CD4-positive, CD25-positive, alpha-beta regulatory T cell (primary cell): ENCODE measurements at places on chromosomes 6 and 20. TPM values are rescaled to one million over a fixed set of nuclear protein-coding genes. Genes with fewer than 3 reads are reported as not detected.

GRCh38 chr6:24079076-24079475 is 46.9 kb upstream of the NRSN1 start:
- no peak for DNase-seq

DNA sequence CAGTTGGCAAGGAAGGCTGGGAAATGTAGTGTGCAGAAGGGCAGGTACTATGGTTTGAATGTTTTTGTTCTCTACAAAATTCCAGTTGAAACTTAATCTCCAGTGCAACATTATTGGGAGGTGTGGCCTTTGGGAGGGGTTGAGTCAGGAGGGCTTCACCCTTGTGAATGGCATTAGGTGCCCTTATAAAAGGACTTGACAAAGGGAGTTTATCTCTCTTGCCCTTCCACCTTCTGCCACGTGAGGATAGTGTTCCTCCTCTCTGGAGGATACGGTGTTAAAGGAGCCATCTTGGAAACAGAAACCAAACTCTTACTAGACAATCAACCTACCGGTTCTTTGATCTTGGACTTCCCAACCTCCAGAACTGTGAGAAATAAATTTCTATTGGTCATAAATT is 82.2 kb upstream of the LRFN2 start:
- DNase-seq = no peak

DNA sequence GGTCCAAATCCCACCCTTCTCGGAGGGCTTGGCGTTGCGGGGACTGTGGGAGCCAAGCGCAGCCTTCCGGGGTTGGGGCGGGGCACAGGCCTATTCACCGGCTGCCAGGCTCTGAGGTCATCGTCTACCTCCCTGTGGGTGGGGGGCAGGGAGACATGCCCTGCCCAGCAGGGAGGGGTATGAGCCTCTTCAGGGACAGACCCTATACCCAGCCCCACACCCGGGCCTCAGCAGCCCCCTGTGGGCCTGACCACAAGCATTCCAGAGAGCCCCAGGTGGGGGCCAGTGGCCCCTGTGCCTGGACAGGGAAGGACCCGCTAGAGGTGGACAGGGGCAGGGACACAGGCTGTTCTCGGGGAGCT is 11.6 kb downstream of the LAMA5 start:
- no peak for DNase-seq

- DNase-seq = no peak
Measured at GRCh38 chr20:31956556-31957526, 5.0 kb upstream of the PDRG1 start.

GRCh38 chr20:17910828-17911294 is 57.7 kb downstream of the SNX5 start:
- DNase-seq = no peak

- no peak for DNase-seq
Measured at GRCh38 chr6:141482796-141483597, 649.7 kb upstream of the GJE1 start.

ACOT8 gene
- 23.9 TPM for total RNA-seq

DNA sequence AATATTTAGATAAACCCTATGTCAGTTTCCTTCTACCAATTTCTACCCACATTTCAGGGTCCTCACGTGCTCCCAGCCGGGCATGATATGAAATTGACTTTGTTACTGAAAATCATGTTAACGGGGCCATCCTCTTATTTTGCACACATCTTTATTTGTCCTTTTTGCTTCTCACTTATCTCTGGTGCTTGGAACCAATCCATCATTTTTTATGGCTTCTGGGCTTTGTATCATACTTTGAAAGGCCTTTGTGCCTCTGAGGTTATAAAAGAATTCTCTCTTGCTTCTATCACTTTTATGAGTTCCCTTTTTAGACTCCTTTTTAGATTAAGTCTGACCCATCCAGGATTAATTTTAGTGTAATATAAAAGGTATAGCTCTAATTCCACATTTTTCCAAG is 117.1 kb upstream of the PRND start:
- DNase-seq = no peak

- DNase-seq = no peak
Measured at GRCh38 chr6:12039540-12040459, 27.7 kb downstream of the HIVEP1 start.

DNA sequence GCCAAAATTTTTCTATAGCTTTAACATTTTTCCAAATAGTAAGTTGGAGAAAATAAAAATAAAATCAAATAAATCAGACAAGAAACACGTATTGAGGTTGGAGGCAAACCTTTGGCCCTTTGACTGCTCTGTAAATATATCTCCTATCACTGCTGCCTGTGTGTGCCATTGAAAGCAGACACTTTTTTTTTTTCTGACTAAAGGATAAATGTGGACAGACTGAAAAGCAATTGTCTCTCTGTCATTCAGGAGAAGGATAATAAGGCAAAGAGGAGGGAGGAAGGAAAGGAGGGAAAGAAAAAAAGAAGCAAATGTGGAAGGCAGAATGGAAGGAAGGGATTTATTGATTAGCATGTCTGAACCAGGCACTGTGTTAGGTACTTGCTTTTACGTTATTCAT is 85.2 kb upstream of the SULF2 start:
- no peak for DNase-seq

ZNF311 gene
- total RNA-seq = not detected

DNA sequence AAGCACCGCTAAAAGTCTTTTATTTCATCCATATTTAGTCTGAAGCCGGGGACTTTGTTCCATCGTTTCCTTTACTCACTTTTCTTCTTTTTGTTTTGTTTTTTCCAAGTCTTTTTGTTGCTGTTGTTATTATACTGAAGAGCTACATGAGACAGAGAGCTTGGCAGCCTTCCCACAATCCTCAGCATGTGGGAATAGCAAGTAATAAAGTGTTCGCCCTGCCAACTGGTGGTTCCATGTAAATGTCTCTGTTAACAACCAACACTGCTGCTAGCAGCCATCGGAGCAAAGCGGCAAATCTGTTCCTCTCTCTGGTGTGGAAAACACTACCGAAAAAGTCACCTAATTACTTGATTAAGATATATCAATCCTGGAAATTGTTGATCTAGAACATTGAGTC is 437.8 kb upstream of the ID4 start:
- DNase-seq = no peak

PERP gene
- 2.3 TPM for total RNA-seq

DNA sequence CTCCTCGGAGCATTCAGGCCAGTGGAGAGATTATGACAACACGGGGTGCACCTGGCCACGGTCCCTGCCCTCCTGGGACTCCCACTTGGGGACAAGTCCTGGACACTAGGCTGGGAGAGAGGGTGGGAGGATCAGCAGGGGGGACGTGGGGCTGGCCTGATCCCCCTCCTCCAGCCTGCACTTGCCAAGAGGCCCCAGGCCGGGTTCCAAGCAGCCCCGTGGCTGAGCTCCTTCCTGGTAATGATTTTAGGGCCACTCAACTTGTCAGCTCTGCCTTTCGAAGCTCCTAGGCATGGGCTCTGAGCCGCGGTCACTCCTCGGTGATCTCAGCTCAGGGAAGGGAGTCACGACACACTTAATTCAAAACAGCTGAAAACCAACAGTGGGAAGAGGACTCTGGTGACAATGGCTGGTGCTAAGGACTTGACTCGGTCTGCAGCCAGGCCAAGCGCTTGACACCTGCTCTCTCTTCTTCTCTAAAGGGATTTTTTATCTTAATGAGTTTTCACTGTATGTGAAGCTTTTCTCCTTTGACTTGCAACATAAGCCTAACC is 161.7 kb downstream of the BMP7 start:
- DNase-seq = no peak

GRCh38 chr6:44058617-44059358 is 68.5 kb downstream of the MRPL14 start:
- DNase-seq = no peak

GRCh38 chr20:58982406-58983114 is 1.5 kb downstream of the NELFCD start:
- DNase-seq = peak; percentile 47

GRCh38 chr20:44792796-44793195 is 17.6 kb downstream of the RIMS4 start:
- DNase-seq = no peak

DNA sequence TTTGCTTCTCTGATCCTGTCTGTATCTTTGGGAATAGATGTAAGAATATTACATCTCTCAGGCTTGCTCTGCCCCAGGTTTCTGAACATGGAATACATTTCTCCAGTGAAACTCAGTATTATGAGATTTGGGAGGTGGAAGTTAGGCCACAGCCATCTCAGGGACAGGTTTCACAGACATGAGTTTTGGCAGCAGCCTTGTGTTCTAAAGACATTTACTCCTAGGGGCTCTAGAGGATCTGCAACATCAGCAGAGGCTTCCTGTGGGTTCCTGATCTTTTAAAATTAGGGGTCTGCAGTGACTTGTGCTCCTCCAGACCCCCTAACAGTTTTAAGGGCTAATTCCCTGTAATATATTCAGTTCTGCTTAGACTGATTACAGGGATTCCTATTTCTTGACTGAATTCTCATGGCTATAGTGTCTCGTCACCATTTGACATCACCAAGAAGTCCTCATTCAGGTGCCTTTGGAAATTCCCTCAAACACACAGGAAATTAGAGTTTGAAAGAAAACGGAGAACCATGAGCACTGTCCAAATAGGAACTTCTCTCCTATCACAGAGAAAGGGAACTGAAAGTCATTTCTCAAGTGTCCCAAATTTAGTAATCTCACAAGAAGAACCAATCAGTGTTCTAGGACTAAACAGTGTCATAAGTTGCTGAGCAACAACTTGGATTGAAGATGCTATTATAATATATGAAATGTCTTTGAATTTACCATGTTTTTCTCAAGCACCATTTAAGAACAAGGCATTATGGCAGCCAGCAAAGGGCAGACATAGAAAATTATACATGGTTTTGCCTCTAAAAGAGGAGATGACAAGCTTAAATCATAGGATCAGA is 2.5 kb upstream of the HLA-DRA start:
- no peak for DNase-seq

HRH3 gene
- total RNA-seq = not detected

- DNase-seq = no peak
Measured at GRCh38 chr6:113220832-113221231, 636.3 kb upstream of the MARCKS start.

ZKSCAN3 gene
- total RNA-seq = 2.3 TPM

FAM210B gene
- total RNA-seq = 14.8 TPM
